ENCODE measurements at places on chromosomes 16 and 17.

DNA sequence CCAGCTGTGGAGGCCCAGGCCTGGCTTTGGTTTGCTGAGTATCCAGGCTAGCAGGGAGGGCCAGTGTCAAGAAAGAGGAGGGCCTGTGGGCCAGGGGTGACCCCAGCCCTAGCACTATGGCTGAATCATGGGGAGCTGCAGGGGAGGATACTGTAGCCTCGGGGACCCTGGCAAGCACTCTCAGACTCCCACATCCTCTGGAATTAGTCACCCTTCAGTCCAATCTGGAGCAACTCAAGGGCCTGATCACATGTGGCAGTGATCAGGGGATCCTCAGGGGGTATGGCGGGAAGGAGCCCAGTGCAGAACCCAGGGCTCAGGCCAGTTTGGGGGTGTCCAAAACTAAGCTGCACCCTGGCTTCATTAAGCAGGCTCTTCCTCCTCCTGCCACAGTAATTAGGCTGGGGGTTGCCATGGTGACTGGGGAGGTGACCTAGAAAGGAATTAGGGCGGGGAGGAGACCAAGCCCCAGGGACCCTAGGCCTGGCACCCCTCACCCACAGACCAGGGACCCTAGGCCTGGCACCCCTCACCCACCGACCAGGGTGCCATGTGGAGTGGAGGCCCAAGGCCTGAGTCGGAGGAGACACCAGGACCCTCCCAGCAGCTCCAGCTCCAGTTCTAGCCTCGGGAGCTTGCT, 5.8 kb downstream of the NLGN2 start:
- no peaks in the 10 kb centered on the region for H3K27me3 ChIP-seq
- no peak for DNase-seq
- H3K36me3 ChIP-seq: no peaks in the 10 kb centered on the region
- H3K4me1 ChIP-seq: peaks cover 3% of the 10 kb centered on the region

GRCh38 chr17:30696234-30696633, 128.3 kb downstream of the CRLF3 start:
- no peak overlapping the region for H3K27ac ChIP-seq
- no peaks in the 10 kb centered on the region for H3K27me3 ChIP-seq
- H3K36me3 ChIP-seq: no peaks in the 10 kb centered on the region
- DNase-seq: no peak
- no peaks in the 10 kb centered on the region for H3K4me1 ChIP-seq

- no peak for DNase-seq
- H3K36me3 ChIP-seq: no peaks in the 10 kb centered on the region
- no peak overlapping the region for H3K27ac ChIP-seq
- H3K4me1 ChIP-seq: no peaks in the 10 kb centered on the region
- no peaks in the 10 kb centered on the region for H3K27me3 ChIP-seq
These were observed 547.2 kb downstream of the KCNJ2 start for GRCh38 chr17:70716551-70716950.

GRCh38 chr16:74738113-74738541, 36.5 kb downstream of the FA2H start:
- H3K4me1 ChIP-seq: no peaks in the 10 kb centered on the region
- no peak overlapping the region for H3K27ac ChIP-seq
- no peak for DNase-seq
- H3K4me3 ChIP-seq: no peak overlapping the region

- no peak overlapping the region for H3K27ac ChIP-seq
- H3K4me3 ChIP-seq: no peak overlapping the region
- no peaks in the 10 kb centered on the region for H3K36me3 ChIP-seq
- H3K27me3 ChIP-seq: no peaks in the 10 kb centered on the region
- no peak for DNase-seq
These were observed 48.9 kb upstream of the ASIC2 start for GRCh38 chr17:33342025-33342424.

DNA sequence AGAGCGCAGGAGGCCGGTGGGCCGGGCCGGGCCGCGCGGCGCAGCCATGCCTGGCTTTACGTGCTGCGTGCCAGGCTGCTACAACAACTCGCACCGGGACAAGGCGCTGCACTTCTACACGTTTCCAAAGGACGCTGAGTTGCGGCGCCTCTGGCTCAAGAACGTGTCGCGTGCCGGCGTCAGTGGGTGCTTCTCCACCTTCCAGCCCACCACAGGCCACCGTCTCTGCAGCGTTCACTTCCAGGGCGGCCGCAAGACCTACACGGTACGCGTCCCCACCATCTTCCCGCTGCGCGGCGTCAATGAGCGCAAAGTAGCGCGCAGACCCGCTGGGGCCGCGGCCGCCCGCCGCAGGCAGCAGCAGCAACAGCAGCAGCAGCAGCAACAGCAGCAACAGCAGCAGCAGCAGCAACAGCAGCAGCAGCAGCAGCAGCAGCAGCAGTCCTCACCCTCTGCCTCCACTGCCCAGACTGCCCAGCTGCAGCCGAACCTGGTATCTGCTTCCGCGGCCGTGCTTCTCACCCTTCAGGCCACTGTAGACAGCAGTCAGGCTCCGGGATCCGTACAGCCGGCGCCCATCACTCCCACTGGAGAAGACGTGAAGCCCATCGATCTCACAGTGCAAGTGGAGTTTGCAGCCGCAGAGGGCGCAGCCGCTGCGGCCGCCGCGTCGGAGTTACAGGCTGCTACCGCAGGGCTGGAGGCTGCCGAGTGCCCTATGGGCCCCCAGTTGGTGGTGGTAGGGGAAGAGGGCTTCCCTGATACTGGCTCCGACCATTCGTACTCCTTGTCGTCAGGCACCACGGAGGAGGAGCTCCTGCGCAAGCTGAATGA, 606 bp downstream of the THAP11 start:
- H3K4me3 ChIP-seq: peak overlapping the region; percentile 100
- H3K27ac ChIP-seq: peak overlapping the region; percentile 99
- H3K36me3 ChIP-seq: peaks cover 7% of the 10 kb centered on the region
- peaks cover 37% of the 10 kb centered on the region for H3K4me1 ChIP-seq
- H3K27me3 ChIP-seq: no peaks in the 10 kb centered on the region

GRCh38 chr17:82531431-82531881, 11.9 kb downstream of the FOXK2 start:
- H3K4me1 ChIP-seq: peaks cover 16% of the 10 kb centered on the region
- H3K36me3 ChIP-seq: no peaks in the 10 kb centered on the region
- no peak overlapping the region for H3K27ac ChIP-seq

DNA sequence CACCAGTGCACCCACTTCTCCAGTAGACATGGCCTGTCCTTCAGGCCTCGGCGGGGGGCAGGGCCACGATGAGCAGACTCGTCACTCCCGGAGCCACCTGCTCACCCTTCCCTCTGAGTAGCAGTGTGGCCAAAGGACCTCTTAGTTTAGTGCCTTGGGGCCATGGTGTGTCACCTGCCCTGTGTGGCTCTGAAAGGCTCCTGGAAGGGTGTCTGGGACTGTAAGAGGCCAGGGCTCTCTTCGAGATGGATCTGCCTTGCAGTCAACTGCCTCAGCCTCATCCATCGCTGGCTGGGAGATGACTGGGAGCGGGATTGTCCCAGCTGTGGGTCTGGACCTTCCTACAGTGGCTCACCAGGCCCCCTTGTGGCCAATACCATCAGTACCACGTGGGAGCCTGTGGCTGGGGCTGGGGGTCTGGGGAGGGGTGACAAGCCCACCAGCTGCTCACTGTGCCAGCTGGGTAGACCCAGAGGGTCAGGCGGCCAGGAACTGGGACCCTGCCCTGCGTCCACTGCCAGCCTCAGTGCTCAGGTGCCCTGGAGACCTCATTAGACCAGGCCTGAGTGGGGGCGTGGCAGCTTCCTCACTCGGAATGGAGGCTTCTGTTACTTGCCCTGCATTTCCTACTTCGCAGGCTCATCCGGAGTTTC, 133.4 kb downstream of the OR1D5 start:
- no peak overlapping the region for H3K4me3 ChIP-seq
- H3K36me3 ChIP-seq: no peaks in the 10 kb centered on the region
- no peak overlapping the region for H3K27ac ChIP-seq
- H3K27me3 ChIP-seq: no peaks in the 10 kb centered on the region

DNA sequence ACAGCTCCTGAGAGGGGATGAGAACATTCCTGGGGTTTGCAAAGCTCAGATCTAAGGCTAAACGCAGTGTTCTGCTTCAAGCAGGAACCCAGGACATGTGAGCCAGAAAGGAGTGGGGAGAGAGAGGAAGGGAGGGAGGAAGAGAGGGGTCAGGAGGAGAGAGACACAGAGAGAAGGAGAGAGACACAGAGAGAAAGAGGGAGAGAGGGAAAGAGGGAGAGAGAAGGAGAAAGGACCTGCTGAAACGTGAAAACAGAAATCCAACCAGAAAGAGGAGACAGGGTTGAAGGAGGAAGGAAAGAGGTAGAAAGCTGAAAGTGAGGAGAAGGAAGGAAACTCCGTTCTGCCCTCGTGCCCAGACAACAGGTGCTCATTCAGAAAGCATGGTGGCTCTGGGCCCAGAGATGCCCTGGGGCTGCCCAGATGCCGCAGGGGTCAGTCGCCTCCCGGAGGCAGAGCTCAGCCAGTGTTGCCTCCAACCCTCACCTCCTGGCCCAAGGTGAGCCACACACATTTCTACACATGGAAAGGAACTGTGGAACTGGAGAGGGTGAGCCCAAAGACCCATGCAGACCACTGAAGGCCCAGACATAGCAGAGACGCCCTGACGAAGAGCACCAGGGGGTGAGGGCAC, 49.0 kb upstream of the ENPP7 start:
- no peak overlapping the region for H3K27ac ChIP-seq
- no peaks in the 10 kb centered on the region for H3K4me1 ChIP-seq
- H3K27me3 ChIP-seq: no peaks in the 10 kb centered on the region
- H3K36me3 ChIP-seq: no peaks in the 10 kb centered on the region
- no peak overlapping the region for H3K4me3 ChIP-seq
- no peak for DNase-seq

DNA sequence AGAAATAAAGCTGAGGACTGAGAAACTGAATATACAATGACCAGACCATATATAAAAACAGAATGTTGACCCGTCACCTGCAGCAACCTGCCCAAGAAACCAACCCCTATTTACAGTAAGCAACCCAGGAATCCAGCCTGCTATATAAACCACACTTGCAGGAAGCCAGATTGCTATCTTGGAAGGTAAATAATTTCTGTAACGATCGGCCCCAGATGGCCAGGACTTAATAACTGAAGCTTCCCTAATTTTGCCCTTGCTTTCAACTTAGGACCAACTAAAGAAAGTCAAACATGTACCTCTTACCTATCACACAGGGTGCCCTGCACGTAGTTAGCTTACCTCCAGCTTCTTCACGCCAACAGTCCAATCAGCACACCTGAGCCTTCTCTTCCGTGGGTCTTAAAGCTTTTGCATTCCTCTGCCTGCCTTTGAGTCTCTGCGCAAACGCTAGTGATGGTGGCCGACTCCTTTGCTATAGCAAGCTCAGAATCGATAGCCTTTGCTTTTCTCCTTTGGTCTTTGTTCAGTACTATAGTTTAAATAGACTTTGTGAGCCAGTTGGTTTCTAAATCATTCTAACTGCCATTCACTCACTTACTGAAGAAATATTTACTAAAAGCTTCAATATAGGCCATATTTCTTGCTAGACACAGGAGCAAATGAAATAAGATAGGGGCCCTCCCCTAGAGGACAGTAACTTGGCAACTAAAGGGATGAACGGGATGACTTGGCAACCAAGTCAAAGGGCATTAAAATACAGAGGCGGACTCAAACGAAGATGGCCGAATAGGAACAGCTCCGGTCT, 31.3 kb downstream of the MPHOSPH6 start:
- H3K36me3 ChIP-seq: no peaks in the 10 kb centered on the region
- H3K27ac ChIP-seq: no peak overlapping the region
- no peak for DNase-seq
- no peaks in the 10 kb centered on the region for H3K27me3 ChIP-seq
- H3K4me1 ChIP-seq: peaks cover 5% of the 10 kb centered on the region

GRCh38 chr17:66690166-66690565, 144.8 kb upstream of the CACNG5 start:
- no peak overlapping the region for H3K27ac ChIP-seq
- DNase-seq: no peak
- no peak overlapping the region for H3K4me3 ChIP-seq
